ENCODE measurements at places on chromosomes 16 and 17.
A peak's percentile ranks its signal among the peaks of the same experiment; 100 is the strongest.

DNA sequence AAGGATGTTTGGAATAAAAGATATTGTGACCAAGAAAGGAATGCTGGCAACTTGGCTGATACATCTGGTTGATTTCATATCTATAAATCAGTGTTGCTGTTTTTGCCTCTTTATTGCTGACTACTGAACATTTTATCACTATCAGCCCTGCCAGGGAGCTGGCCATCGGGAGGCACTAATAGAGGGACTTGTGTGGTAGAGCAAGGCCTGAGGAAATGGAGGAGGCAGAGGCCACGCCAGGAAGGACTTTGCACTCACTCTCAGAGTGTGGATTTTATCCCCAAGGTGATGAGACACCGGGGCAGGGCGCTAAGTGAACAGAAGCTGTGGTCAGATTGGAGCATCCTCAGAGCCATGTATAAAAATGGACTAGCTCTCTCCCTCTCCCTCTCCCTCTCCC, 9.3 kb upstream of the CYB561 start:
- no peak for DNase-seq

DNA sequence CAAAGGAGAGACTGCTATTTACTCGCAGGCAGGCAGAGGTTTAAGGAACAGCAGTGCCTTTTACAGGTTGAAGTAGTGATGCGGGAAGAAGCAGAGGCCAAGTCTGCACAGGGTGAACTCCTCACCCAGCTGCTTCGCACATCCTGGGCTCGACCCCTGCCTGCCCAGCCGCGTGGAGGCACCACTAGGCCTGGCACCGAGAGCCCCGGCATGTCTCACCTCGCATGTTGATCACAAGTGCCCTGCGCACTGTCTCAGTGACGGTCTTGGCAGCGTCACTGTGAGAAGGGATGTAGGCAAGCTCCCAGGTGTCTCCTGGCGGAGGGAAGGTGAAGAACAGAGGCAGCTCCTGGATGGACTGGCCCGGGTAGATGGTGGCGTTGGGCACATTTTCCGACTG, 14.7 kb downstream of the ABCA3 start:
- no peak for DNase-seq

GRCh38 chr16:49473773-49474172, 100.2 kb downstream of the C16orf78 start:
- no peak for DNase-seq

GRCh38 chr16:19173059-19173458, 5.0 kb downstream of the SYT17 start:
- DNase-seq = no peak

- DNase-seq = no peak
These were observed 30.6 kb downstream of the LYRM1 start for GRCh38 chr16:20931066-20931600.

GRCh38 chr17:76022285-76022684, 4.8 kb downstream of the EVPL start:
- DNase-seq = no peak

GRCh38 chr16:85369741-85370528, 243.2 kb upstream of the GSE1 start:
- no peak for DNase-seq

GRCh38 chr17:17176341-17176740, 29.8 kb downstream of the PLD6 start:
- DNase-seq = no peak

- DNase-seq = no peak
These were observed 124.0 kb upstream of the CORO6 start for GRCh38 chr17:29746669-29747068.

GRCh38 chr16:57609541-57610401, 18.7 kb upstream of the ADGRG1 start:
- no peak for DNase-seq

GRCh38 chr16:87924811-87925670, 11.3 kb downstream of the CA5A start:
- DNase-seq = no peak

GRCh38 chr16:15776572-15776971, 80.3 kb downstream of the MYH11 start:
- no peak for DNase-seq

- DNase-seq = no peak
These were observed 14.4 kb upstream of the PLD6 start for GRCh38 chr17:17220529-17220928.

GRCh38 chr17:72946156-72946555, 146.3 kb downstream of the SLC39A11 start:
- no peak for DNase-seq

GRCh38 chr16:1045993-1046911, 26.3 kb upstream of the SSTR5 start:
- no peak for DNase-seq

DNA sequence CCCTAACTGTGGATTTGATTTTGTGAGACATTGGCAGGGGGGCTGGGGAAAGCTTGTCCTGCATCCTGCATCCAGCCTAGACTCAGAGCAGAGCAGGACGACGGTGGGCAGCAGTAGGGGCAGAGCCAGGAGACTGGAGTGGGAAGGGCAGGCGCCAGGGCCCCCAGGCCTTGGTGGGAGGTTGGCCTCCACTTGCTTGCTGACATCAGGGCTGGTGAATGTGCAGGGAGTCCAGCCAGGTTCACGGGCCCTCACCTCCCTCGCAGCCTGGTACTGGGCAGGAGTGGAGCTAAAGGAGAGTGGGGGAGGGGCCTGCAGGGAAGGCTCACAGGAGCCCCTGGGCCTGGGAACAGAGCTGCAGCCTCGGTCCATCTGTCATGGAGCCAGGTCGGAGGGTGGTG, 2.2 kb upstream of the SMTNL2 start:
- no peak for DNase-seq

DNA sequence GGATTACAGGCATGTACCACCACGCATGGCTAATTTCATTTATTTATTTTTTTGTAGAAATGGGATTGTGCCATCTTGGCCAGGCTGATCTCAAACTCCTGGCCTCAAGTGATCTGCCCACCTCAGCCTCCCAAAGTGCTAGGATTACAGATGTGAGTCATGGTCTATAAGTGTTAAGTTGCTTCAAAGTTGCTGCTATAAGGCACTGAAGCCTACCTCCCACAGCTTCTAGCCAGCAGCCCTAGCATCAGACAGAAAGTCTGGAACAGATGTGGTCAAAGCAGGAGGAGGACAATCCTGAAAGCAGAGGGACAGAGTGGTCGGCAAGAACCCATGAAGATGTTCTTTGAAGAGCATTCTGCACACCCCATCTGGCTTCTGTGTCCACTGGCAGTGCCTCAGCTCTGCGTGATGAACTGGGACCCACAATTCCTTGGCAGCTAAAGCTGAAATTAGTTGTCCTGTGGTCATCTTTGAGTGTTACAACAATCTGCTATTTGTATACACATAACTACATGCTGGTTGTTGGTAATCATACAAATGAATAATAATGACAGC, 11.2 kb downstream of the MAP3K14 start:
- no peak for DNase-seq

- no peak for DNase-seq
These were observed 239.8 kb downstream of the CHD9NB start for GRCh38 chr16:52812678-52813556.

DNA sequence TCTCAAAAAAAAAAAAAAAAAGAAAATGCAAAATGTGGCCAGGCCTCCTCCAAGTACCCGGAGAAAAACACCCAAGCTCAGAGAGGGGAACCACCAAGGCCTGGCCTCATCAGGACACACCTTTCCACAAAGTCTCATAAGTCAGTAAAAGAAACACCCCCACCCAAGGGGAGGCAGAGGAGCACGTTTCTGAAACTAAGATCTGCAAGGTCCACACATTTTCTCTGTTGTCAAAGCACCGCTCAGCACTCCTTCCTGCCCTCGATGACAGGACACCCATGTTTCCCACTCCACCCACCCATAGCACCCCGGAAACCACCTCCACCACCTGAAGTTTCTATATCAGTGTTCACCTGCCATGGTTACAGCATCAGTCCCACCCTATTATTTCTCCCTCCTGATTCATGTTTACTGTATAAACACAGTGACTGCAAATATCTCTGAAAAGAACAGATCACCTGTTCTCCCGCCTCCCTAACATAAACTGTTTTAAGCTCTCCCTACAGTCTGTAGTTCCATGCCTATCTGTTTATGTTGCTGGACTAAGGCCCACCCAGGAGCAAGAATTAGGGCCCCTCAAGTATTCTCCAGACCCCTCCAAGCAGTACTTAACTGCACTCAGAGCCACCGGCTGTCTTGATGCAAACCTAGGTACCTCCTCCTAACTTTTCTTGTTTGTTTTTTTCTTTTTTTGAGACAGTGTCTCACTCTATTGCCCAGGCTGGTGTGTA, 2.0 kb downstream of the CORO7 start:
- no peak for DNase-seq

DNA sequence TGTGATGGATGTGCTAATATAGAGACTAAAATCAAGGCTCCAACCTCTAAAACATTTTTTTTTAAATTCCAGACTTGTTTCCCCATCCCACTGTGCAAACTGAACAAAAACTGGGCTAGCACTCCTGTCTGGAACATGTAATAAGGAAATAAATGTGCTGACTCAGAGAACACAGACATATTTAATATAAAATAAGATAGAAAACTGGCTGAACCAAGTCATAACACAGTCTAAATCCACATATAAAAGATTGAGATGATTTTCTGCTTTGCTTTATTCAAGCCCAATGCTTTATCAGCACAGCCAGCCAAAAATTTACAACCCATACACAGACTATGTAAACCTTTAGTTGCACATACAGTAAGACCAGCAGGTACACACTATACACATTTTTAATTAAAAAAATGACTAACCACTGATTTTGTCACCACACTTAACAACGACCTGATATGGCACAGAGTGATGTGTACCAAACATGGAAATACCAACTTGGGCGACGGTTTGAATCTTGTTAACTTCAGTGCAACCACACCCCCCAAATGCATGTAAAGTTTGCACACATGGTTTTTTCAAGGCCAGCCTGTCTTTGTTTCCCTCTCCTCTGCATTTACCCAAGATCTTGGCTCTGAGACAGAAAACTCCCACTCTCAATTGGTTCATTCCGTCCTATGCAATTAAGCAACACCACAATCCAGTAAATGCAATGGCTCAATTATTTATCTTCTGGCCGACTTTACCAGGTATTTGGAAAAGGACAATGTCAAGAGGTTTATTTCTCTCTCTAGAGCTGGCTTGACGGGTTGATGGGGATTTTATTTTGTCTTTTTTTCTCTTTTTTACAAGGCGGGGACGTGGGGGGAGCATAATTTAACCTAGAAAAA, 1.2 kb downstream of the STAT3 start:
- DNase-seq = no peak

GRCh38 chr17:12046786-12047185, 26.1 kb downstream of the MAP2K4 start:
- peak; percentile 11 for DNase-seq

DNA sequence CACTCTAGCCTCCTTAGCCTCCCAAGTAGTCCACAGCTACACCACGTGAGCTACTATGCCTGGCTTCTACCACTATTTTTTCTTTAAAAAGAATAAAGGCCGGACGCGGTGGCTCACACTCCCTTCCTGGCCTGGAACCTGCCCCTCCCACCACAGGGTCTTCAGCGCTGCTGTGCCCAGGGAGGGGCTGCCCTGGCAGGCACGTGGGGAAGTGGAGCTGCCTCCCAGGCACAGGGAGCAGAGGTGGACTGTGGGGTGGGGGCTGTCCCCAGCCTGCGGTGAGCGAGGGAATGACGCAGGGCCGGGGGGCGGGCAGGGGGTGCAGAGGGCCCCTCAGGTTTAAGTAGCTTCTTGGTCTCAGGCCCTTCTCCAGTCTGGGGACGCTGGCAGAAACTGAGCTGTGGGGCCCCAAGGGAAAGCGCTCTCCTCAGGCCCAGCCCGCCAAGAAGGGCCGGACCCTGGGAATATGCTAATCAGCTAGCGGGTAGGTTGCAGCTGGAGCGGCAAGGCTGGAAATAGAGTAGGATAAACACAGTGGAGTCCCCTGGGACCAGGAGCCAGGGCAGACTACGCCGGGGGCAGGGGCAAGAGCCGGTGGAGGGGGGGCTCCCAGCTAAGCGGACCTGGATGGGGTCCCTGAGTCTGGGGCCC, 46.8 kb downstream of the TIMM22 start:
- DNase-seq = no peak

DNA sequence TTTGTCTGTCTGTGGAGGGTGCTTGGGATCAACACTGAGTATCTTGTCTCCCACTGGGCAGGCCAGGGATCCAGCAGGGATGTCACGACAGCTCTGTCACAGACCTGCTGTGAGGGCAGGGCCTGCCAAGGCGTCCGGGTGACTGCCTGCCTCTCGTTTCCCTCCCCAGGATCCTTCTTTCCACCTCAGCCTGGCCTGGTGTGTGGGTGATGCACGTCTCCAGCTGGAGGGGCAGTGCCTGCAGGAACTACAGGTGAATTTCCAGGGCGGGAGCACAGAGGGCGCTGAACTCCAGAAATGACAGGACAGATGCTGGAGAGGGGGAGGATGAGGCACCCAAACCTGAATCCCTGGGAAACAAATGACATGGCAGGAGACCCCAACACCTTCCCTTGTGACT, 6.8 kb upstream of the MMP15 start:
- no peak for DNase-seq

DNA sequence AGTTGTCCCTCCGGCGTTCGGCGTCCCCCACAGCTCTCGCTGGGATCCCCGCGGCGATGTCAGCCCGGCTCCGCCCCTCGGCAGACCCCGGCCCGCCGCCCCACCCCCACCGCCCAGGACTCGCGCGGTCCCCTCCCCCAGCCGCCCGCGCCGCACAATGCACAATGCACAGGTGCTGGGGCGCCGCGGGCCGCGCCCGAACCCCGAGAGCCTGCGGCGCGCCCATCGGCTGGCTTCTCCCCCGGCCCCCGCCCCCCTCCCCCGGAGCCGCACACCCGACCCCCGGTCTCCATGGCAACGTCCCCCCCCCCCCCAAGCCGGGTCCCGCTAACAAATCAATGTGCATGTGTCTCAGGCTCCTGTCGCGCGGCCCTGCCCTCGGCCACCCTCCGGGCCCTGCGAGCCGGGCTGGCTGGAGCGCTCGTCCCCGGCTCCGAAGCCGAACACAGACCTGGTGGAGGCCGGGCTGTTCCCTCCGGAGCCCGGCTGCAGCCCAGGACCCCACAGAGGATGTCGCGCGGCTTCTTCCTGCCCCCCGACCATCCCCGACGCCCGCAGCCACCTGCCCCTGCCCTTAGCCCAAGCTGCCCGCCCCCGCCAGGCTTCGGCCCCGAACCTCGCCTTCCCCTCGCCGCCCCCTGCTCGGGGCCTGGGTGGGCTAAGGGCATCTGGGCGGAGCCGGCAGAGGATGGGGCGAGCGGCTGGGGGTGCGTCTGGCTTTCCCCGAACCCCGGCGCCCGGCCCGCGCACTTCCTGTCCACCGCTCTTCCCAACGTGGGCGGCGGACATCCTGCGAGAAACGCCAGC, 818 bp upstream of the CBX8 start:
- DNase-seq = no peak

- no peak for DNase-seq
These were observed 155.6 kb upstream of the CHMP6 start for GRCh38 chr17:80835816-80836657.

GRCh38 chr16:24367186-24367710, 111.1 kb downstream of the CACNG3 start:
- no peak for DNase-seq

- no peak for DNase-seq
These were observed 3.9 kb downstream of the TRPV3 start for GRCh38 chr17:3553419-3554401.

DNA sequence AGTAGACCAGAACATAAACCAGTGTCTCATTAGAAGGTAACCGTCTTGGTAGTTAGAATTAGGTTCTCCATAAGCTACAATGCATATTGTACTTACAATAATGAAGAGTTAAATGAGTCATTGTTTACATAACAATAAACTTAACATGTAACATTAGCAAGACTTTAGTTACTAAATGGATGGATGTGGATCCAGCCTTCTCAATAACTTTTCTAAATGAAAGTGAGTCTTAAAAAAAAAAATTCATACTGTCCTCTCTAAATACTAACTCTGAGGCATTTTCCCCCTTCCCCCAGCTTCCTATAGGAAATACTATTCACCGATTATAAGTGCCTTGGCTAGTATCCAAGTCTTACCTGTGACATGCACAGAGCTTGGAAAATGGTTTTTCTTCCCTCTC, 155.3 kb downstream of the CYB561 start:
- no peak for DNase-seq
